ENCODE measurements at places on chromosomes 16 and 17.

GRCh38 chr17:61668486-61668885 lies 77.5 kb upstream of the NACA2 start:
- no peak for DNase-seq

DNA sequence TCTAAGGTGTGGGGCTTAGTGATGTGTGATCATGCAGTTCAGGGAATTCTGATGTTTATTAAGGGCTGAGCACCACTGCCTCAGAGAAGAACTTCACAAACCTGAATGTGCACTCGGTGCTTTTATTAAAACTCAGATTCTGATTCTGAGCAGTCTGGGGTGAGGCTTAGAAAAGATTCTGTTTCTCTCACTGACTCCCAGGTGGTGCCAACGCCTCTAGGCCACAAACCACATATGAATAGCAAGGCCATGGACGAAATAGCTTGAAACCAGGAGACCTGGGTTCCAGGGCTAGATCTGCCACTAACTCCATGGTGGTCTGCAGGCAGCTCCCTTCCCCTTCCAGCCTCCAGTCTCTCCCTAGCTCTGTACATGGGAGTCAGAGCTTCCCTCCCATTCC lies 169.1 kb downstream of the HS3ST3B1 start:
- no peak for DNase-seq

- DNase-seq = no peak
Observed at GRCh38 chr16:76351441-76351840, 74.2 kb downstream of the CNTNAP4 start.

DNA sequence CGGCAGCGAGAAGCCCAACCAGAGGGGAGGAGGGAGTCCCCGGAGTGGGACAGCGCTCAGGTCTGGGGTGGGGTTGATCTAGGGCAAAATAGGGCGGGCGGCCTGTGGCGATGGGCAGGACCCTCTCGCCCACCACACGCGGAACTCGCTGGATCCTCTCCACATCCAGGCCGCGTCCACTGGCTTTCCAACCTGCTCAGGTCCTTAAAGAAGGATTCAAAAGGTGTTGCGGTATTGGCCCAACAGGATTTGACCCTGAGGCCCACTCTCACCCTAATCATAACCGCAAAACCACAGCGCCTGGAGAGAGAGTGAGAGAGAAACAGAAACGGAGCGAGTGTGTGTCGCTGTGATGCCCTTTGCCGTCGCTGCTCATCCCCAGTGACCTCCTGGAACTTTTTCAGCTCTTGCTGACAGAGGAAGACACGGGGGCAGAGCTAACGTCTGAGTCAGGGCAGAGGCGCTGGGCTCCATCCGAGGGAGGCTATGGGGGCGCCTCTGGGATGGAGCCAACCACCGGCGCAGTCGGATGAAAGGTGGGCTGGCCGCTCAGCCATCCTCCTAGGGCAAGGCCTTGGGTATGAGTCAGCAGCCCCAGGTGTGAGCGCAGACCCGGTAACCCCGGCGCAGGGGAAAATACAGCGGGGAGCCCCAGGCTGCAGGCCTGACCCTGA lies 16.7 kb upstream of the OR1F1 start:
- DNase-seq = no peak

GRCh38 chr17:6160232-6160555 lies 90.0 kb downstream of the WSCD1 start:
- DNase-seq = no peak

GRCh38 chr16:13419589-13419988 lies 500.4 kb upstream of the ERCC4 start:
- no peak for DNase-seq

All from stimulated activated CD8-positive, alpha-beta memory T cell treated with anti-CD3 and anti-CD28 coated beads, Interleukin-7, amount 100 ng/mL, for 24 hours (primary cell).